ENCODE measurements at places on chromosomes 7 and 10. TPM values are rescaled to one million over a fixed set of nuclear protein-coding genes. Genes with fewer than 3 reads are reported as not detected.

STMP1 gene
- 42.6 TPM for total RNA-seq

CRTAC1 gene
- 53.1 TPM for total RNA-seq

ZNF727 gene
- 5.6 TPM for total RNA-seq

CLCN1 gene
- total RNA-seq, result not detected

CRPPA gene
- 2.4 TPM for total RNA-seq

CALHM1 gene
- not detected for total RNA-seq

GBX1 gene
- total RNA-seq, result not detected

C10orf53 gene
- total RNA-seq, result not detected

- no peak for DNase-seq
These were observed 98.0 kb downstream of the KAT6B start for GRCh38 chr10:74924251-74924963.

- no peak for DNase-seq
These were observed 85.2 kb downstream of the VTI1A start for GRCh38 chr10:112532189-112532588.

DNA sequence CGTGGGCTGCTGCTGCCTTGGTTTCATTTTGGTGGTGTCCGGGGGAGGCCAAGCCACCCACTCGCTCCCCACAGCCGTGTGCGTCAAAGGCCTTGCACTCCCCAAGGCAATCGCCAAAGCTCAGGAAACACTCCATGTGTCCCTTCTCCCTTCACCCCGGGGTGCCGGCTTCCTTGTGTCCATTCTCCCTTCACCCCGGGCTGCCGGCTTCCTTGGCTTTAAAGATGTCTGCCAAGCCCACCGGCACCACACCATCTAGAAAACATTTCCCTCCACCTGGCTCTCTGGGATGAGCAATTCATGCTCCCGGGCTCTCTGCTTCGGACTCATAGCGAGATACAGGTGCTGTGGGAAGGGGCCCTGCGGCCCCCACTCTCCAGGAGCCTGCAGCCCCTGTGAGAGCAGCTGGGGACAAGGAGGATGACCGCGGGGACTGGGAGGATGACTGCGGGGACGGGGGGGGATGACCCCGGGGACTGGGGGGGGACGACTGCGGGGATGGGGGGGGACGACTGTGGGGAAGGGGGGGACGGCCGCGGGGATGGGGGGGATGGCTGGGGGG lies 322.1 kb downstream of the DNAJB6 start:
- DNase-seq, result no peak

DNA sequence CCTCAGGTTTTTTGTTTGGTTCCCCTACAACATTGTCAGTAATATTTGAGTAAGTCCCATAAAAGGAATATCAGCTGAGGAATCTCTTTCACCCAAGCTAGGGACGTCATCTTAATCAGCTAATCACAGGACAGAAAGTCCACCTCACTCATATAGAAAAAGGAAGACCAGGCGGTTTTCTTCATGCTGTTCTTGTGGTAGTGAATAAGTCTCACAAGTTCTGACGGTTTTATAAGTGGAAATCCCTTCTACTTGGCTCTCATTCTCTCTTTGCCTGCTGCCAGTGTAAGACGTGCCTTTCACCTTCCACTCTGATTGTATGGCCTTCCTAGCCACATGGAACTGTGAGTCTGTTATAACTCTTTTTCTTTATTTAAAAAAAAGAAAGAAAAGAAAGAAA lies 308.1 kb upstream of the PFKP start:
- DNase-seq, result no peak

DNA sequence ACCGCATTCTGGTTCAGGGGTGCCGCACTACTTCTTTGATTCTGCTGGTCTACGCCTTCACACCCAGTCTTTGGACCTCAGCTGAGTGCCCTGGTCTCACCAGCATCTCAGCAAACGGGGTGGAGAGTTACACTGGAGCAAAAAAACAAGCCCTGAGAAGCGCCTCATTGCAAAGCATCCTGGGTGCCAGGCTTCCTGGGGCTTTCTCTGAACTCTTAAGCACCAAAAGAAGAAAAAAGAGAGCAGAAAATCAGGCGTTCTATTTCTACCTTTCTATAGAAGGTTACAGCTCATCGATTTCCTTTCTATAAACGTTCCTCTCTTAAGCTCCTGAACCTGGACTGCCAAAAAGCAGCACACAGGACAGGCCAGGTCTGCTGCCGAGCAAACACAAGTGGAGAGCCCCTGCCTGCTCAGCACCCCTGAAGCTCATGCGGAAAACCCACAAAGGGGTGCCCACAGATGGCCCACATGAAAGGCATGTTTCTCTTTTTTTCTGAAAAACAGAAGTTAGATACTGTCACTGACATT lies 217.9 kb downstream of the SFMBT2 start:
- DNase-seq, result no peak

DNA sequence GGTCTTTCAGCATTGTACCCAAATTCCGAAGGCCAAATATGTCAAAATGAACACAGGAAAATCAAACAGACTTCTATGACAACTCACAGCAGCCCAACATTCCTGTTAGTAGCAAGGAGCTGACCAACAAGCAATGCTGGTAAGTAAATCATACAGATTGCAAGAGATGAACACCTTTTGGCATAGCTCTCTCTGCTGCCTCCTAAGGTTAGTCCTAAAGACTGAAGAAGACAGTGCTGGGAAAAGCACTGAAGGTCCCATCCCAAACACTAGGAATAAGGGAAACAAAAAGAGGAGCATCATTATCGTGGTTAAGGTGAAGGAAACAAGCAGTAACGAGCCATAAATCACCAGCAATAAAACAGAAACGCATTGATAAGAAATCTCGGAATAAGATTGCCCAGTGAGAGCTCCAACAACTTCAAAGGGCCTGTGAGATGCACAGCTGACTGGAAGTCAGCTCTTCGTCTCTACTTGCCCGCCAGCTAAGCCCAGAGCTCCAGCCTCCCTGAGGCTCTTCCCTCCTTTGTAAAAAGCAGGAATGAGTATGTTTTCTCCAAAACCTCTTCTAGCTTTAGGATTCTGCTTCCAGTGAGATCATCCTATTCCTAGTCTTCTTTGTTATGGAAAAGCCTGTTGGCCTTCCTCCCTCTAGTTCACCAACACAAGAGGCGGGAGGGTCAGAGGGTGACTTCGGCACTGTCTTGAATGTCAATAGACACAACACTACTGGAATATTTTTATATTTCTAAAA lies 15.3 kb downstream of the NUDT5 start:
- no peak for DNase-seq

GRCh38 chr7:20012100-20012499 lies 205.1 kb downstream of the MACC1 start:
- DNase-seq, result no peak

- DNase-seq, result no peak
These were observed 133.8 kb downstream of the SEMA3A start for GRCh38 chr7:84060760-84061261.

GRCh38 chr10:30917789-30918188 lies 113.9 kb downstream of the ZNF438 start:
- no peak for DNase-seq

GRCh38 chr10:101903827-101904550 lies 60.4 kb upstream of the KCNIP2 start:
- no peak for DNase-seq

DNA sequence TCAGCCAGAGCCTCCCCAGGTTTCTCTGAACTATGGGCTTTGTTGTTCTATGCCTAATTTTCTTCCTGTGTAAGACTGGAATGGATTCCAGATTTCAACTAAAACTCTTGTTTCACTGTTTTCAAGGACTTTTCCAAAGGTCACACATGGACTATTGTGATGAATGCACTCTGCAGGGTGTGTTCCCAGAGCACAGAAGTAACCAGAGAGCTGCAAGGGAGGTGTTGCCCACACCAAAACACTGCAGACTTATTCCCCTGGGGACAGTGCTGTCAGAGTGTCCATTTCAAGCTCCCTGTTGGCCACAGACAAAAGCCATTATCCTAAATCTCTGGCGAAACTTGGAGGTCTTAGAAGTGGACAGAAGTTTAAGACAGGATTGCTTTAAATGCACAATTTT lies 231.6 kb downstream of the TRIL start:
- no peak for DNase-seq

GRCh38 chr10:7102084-7102483 lies 308.8 kb downstream of the SFMBT2 start:
- no peak for DNase-seq

DNA sequence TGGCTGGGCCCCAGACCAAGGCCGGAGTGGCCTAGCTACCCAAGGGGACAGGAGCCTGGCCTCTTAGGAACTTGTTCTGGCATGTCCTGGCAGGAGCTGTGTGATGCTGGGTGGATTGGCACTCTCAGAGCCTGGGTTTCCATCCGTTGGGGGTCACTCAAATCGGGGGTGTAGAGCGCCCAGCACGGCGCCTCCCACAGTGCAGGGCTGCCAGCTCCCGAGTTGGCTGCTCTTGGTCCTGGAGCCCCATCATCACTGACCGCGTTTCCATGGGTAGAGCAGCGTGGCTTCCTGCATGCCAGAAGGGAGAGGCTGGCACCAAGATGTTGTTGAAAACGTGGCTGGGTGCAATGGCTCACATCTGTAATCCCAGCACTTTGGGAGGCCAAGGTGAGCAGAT lies 70.3 kb downstream of the UNCX start:
- no peak for DNase-seq

DNA sequence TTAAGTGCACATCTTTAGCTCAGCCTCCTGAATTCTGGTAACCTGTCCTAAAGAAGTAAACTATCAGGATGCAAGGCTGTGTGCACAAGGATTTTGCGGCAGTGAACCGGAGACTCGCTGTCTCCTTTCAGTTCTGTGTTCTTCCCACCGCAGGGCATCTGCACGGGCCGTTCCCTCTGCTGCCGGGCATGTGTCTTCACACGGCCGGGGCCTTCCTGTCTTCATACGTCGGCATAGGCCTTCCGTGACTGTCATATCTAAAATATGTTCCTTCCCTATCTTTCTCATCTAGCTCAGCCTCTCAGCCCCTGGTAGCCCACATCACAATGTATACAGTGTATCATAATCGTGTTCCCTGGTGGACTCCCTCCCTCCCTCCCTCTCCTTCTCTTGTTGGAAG lies 16.4 kb downstream of the PALD1 start:
- no peak for DNase-seq

- DNase-seq, result no peak
These were observed 28.4 kb downstream of the ZNF33A start for GRCh38 chr10:38038932-38039245.

DNA sequence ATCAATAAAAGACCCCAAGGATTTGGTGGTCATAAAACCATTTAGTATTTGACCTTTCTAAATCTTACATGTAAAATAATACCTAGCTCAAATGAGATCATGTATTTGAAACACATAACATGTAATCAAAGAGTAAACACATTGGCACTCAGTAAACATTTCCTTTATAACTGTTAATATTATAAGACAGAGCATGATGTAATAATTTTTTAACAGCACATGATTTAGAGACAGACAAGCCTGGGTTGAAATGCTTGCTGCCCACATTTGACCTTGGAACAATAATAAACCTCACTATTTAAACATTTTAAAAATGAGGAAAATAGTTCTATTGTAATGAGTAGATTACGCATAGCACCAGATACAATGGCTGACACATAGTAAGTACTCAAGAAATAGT lies 105.2 kb upstream of the GPR141 start:
- no peak for DNase-seq

GRCh38 chr7:17822547-17823173 lies 117.6 kb downstream of the SNX13 start:
- DNase-seq, result no peak

GRCh38 chr7:116209561-116210070 lies 723 bp upstream of the TES start:
- DNase-seq, result no peak

GRCh38 chr10:102450124-102450373 lies 1.3 kb downstream of the C10orf95 start:
- no peak for DNase-seq

DNA sequence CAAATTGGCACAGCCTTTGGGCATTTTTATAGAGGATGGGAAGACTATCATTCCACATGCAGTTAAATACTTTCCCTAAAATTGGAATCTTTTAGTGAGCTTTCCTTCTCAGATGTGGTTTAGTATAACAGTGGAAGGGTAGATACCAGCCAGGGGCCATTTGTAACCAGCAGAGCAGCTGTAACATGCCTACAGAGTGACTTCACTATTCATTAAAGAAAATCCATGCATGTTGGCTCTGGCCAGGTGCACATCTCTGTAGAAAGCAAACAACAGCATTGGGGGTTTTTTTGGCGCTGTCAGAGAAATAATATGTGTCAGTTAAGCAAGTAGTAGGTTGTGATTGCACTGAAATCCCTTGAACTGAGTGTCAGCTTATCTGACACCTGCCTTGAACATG lies 115.6 kb downstream of the LHFPL3 start:
- no peak for DNase-seq

GRCh38 chr7:106193661-106194060 lies 81.5 kb upstream of the SYPL1 start:
- DNase-seq, result no peak

DNA sequence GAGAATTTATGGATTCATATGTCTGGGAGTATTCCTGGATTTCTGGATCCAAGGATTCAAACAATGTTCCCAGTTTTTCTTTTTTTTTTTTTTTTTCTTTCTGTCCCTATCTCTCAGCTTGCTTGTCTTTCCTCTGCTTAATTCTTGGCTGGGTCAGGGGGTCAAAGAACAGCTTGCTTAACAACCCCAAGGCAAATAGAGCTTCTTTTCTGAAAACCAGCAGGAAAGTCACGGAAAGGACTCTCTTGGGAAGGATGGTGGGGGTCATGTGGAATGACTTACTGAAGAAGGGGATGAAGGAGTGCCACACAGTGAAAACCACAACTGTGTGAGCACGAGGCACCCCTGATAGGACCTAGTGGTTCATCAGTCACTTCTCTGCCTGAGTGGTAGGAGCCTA lies 36.1 kb downstream of the GRK5 start:
- no peak for DNase-seq

DNA sequence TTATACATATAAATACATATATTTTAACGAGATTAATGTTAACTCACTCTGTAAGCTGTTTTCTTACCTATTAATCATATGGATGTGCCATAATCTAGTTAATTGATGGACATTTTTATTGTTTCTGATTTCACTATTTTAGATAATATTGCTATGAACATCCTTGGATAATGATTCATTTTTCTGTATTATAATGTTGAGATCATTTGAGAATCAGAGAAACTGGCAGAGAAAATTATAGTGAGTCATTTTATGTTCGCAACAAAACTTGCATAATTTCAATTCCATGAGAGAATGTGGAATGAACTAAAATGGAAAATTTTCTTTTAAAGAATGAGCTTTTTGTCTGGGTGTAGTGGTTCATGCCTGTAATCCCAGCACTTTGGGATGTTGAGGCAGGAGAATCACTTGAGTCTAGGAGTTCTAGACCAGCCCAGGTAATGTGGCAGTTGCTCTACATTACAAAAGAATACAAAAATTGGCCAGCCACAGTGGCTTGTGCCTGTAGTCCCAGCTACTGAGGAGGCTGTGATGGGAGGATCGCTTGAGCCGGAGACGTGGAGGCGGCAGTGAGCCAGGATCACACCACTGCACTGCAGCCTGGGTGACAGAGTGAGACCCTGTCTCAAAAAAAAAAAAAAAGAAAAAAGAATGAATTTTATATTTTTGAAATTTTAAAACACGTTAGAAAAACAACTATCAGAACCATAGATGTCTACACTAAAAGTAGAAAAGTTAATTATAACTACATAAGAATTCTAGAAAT lies 40.5 kb downstream of the PAPSS2 start:
- no peak for DNase-seq

Measured in aorta (tissue), 5 donors.